ENCODE measurements at places on chromosomes 6 and 20. TPM values are rescaled to one million over a fixed set of nuclear protein-coding genes. Genes with fewer than 3 reads are reported as not detected.

GRCh38 chr6:16146527-16146955, 17.7 kb downstream of the MYLIP start:
- H3K36me3 ChIP-seq, result peaks cover 94% of the 10 kb centered on the region
- H3K4me1 ChIP-seq, result peaks cover 32% of the 10 kb centered on the region
- no peak overlapping the region for H3K27ac ChIP-seq
- no peaks in the 10 kb centered on the region for H3K27me3 ChIP-seq

GRCh38 chr6:151240791-151241642, 1.2 kb downstream of the AKAP12 start:
- no peaks in the 10 kb centered on the region for H3K36me3 ChIP-seq
- peaks cover 26% of the 10 kb centered on the region for H3K27me3 ChIP-seq
- peak overlapping the region; percentile 75 for H3K4me3 ChIP-seq
- H3K27ac ChIP-seq, result peak overlapping the region; percentile 84
- peaks cover 17% of the 10 kb centered on the region for H3K4me1 ChIP-seq
- no peak for DNase-seq

DNA sequence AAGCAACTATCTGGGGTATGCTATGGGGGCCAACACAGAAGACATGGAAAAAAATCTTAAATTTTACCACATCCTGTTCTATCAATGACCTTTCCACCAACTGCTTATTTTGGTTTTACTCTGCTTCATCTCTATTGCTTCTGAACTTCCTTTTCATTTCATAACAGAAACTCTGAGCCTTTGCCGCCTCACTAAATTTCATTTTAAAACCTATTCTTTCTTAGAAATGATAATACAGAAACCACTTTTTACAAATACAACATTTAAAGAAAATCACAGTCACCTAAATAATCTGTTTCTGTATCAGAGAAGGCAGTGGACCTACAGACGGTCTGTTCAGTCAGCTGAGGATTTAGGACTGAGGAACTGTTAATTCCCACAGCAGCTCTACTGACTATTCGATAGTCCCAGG, 117.5 kb downstream of the KCNQ5 start:
- H3K4me3 ChIP-seq, result no peak overlapping the region
- no peaks in the 10 kb centered on the region for H3K27me3 ChIP-seq
- no peak for DNase-seq
- H3K27ac ChIP-seq, result no peak overlapping the region
- no peaks in the 10 kb centered on the region for H3K4me1 ChIP-seq

Gene VWA7
- total RNA-seq, result 4.2 TPM

DNA sequence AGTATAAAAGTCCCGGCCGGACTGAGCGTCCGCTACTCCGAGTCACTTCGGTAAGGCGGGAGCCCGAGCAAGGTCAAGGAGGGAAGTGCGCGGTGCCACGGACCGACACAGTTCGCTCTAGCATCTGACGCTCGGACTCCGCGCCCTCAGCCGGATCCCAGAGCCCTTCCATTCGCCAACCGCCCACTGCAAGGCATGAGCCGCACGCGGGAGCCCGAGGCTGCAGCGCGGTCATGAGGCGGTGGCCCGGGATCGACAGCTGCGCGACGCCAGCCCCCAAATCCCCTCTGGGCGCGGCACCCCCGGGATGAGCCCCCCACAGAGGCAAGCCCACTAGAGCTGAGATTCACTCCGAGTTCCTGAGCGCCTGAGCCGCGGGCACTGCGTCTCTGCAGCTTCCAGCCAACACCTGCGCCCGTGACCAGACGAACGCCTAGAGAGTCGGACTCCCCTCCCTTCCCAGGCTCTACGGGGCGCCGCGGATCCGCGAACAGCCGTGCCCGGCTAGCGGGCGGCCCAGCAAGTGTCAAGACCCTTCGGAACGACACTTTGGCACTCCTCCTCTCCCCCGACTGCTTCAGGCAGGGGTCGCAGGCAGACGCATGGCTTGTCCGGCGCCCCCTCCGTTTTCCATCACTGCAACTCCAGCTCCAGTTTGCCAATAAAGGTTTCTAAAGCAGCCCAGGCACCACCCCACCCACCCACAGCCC, 725 bp upstream of the ISM1 start:
- H3K4me3 ChIP-seq, result peak overlapping the region; percentile 57
- H3K27ac ChIP-seq, result peak overlapping the region; percentile 69
- H3K4me1 ChIP-seq, result peaks cover 19% of the 10 kb centered on the region
- peaks cover 25% of the 10 kb centered on the region for H3K27me3 ChIP-seq

- peaks cover 8% of the 10 kb centered on the region for H3K4me1 ChIP-seq
- H3K4me3 ChIP-seq, result no peak overlapping the region
- no peak overlapping the region for H3K27ac ChIP-seq
- no peaks in the 10 kb centered on the region for H3K36me3 ChIP-seq
- no peak for DNase-seq
Measured at GRCh38 chr20:38840053-38840893, 34.8 kb downstream of the PPP1R16B start.

DNA sequence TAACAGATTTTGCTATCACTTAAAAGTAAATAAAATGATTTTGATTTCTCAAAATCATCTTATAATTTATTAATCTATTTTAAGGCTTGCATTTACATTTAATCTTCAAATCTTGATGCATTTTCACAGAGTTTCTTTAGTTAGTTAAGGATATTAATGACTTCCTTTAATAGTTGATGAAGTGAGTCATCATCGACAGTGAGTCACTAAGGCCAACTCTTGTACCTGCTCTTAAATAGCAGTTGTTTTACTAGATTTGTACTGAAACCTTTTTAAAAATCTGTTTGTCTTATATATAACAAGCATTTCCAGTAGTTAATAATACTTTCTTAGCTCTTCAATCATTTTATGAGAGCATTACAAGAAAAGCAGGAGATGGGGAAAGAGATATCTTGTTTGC, 191.7 kb downstream of the ESR1 start:
- no peak overlapping the region for H3K4me3 ChIP-seq
- H3K4me1 ChIP-seq, result no peaks in the 10 kb centered on the region
- H3K27me3 ChIP-seq, result no peaks in the 10 kb centered on the region

- H3K4me3 ChIP-seq, result no peak overlapping the region
- no peak overlapping the region for H3K27ac ChIP-seq
- H3K36me3 ChIP-seq, result no peaks in the 10 kb centered on the region
Measured at GRCh38 chr6:72238900-72239299, 352.6 kb downstream of the RIMS1 start.

Gene FAM209B
- total RNA-seq, result 0.59 TPM

All from lower lobe of right lung (tissue), 2 donors.